Mesothelial cell of epicardium (in vitro differentiated cells): ENCODE measurements at places on chromosomes 5 and 9.

GRCh38 chr9:77435277-77435676 is 212.8 kb downstream of the GNA14 start:
- H3K4me1 ChIP-seq, result peaks cover 18% of the 10 kb centered on the region
- no peaks in the 10 kb centered on the region for H3K36me3 ChIP-seq
- H3K4me3 ChIP-seq, result no peak overlapping the region
- peaks cover 3% of the 10 kb centered on the region for H3K27me3 ChIP-seq
- no peak for DNase-seq
- H3K27ac ChIP-seq, result no peak overlapping the region

DNA sequence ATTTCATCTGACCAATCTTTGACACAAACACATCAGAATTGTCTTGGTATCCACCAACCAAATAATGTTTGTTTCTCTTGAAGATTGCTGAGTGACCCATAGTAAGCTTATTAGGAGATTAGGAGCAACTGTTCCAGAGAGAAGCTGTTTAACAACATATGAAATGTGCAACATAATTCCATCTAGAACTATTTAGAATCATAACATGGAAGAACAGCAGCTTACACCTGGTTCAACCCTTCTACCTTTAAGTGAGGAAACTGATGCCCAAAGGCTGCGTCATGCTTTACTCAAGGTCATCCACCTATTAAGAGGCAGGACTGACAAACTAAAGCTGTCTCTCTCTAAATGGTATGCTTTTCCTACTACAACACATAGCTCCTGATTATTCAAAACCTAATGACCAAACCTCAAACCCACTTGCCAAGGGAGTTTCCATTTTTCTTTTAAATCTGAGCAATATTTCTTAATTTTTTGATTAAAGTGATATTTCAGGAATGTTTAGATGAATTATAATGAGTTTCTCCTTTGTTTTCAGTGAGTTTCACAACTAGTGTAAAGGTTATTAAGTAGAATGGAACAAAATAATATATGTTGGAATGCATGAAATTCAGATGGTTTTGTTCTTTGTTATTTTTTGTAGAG is 545.9 kb downstream of the RAB3C start:
- no peak overlapping the region for H3K4me3 ChIP-seq
- H3K36me3 ChIP-seq, result no peaks in the 10 kb centered on the region
- peaks cover 3% of the 10 kb centered on the region for H3K4me1 ChIP-seq
- no peak overlapping the region for H3K27ac ChIP-seq
- no peaks in the 10 kb centered on the region for H3K27me3 ChIP-seq
- no peak for DNase-seq

- peaks cover 2% of the 10 kb centered on the region for H3K4me1 ChIP-seq
- H3K4me3 ChIP-seq, result no peak overlapping the region
- no peak overlapping the region for H3K27ac ChIP-seq
- no peak for DNase-seq
- H3K27me3 ChIP-seq, result no peaks in the 10 kb centered on the region
- no peaks in the 10 kb centered on the region for H3K36me3 ChIP-seq
These were observed 64.2 kb upstream of the ITGA2 start for GRCh38 chr5:52925001-52925400.

DNA sequence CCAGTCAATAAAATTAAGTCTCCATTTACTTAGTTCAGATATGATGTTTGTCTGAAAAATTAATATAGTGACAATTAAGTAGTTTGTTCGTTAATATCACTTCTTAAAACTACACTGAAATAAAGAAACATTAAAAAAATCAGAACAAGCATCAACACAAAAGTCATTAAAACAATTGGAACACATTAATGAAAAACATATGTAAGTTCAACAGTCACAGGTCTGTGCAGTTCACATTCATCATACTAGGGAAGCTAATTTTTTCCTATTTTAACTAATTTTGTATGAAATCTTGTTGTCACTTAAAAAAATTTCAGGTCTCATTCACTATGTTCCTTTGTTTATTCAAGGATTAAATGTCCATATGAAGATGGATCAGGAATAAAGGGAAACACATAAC is 22.5 kb downstream of the POC5 start:
- no peaks in the 10 kb centered on the region for H3K4me1 ChIP-seq
- no peaks in the 10 kb centered on the region for H3K27me3 ChIP-seq
- DNase-seq, result no peak
- no peak overlapping the region for H3K27ac ChIP-seq

- H3K4me1 ChIP-seq, result peaks cover 18% of the 10 kb centered on the region
- peak overlapping the region; percentile 8 for H3K27ac ChIP-seq
- peaks cover 15% of the 10 kb centered on the region for H3K27me3 ChIP-seq
These were observed 2.5 kb upstream of the DBH start for GRCh38 chr9:133633681-133634080.

- H3K27me3 ChIP-seq, result peaks cover 14% of the 10 kb centered on the region
- H3K27ac ChIP-seq, result no peak overlapping the region
- peaks cover 7% of the 10 kb centered on the region for H3K4me1 ChIP-seq
- H3K4me3 ChIP-seq, result no peak overlapping the region
These were observed 122.5 kb downstream of the NPR3 start for GRCh38 chr5:32833663-32834062.

GRCh38 chr9:133888048-133888808 is 103.9 kb downstream of the VAV2 start:
- peak overlapping the region; percentile 32 for H3K4me3 ChIP-seq
- peaks cover 56% of the 10 kb centered on the region for H3K4me1 ChIP-seq
- no peak for DNase-seq
- H3K36me3 ChIP-seq, result peaks cover 4% of the 10 kb centered on the region
- H3K27ac ChIP-seq, result peak overlapping the region; percentile 87
- H3K27me3 ChIP-seq, result no peaks in the 10 kb centered on the region

DNA sequence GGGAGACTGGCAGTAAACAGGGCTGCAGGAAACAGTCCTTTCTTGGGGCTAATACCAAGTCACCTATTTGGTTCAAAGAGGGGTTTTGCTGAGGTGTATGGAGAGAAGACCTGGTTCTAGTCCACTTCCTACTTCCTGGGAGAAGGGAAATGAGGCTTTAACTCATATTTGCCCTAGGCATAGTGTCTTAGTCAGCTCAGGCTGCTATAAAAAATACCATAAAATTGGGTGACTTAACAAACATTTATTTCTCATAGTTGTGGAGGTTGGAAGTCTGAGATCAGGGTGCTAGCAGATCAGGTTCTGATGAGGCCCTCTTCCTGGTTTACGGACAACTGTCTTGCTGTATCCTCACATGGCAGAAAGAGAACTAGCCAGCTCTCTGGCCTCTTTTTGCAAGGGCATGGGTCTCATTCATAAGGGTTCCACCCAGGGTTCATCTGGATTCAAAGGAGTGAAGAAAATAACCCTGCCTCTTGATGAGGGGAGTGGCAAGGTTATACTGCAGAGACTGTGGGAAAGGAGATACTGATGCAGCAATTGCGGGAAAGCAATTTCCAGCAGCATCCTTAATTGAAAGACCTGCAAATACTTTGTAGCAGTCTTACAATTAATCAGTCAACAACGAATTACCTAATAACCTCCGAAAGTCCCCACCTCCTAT is 40.5 kb downstream of the ANKDD1B start:
- H3K27ac ChIP-seq, result no peak overlapping the region
- no peak for DNase-seq
- no peaks in the 10 kb centered on the region for H3K27me3 ChIP-seq
- no peak overlapping the region for H3K4me3 ChIP-seq

GRCh38 chr5:141382469-141383294 is at the start of gene PCDHGA7:
Gene PCDHGA7 (plus strand): TSS chr5:141382742. CDS start chr5:141382900, 158 bp downstream.
- peaks cover 8% of the 10 kb centered on the region for H3K36me3 ChIP-seq
- H3K27me3 ChIP-seq, result no peaks in the 10 kb centered on the region
- H3K27ac ChIP-seq, result no peak within 1 kb of the TSS
- no peak within 1 kb of the TSS for H3K4me3 ChIP-seq
- H3K4me1 ChIP-seq, result no peaks in the 10 kb centered on the region

DNA sequence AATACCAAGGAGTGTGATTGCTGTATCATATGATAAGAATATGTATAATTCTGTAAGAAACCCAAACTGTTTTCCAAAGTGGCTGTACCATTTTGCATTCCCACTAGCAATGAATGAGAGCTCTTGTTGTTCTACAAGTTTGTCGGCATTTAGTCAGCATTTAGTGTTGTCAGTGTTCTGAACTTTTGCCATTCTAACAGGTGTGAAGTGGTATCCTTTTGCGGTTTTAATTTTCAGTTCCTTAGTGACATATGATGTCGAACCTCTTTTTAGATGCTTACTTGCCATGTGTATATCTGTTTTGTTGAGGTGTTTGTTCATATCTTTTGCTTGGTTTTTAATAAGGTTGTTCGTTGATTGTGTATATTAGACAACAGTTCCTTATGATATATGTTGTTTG is 296.3 kb upstream of the IZUMO3 start:
- H3K4me1 ChIP-seq, result no peaks in the 10 kb centered on the region
- no peaks in the 10 kb centered on the region for H3K36me3 ChIP-seq
- DNase-seq, result no peak
- no peak overlapping the region for H3K4me3 ChIP-seq

DNA sequence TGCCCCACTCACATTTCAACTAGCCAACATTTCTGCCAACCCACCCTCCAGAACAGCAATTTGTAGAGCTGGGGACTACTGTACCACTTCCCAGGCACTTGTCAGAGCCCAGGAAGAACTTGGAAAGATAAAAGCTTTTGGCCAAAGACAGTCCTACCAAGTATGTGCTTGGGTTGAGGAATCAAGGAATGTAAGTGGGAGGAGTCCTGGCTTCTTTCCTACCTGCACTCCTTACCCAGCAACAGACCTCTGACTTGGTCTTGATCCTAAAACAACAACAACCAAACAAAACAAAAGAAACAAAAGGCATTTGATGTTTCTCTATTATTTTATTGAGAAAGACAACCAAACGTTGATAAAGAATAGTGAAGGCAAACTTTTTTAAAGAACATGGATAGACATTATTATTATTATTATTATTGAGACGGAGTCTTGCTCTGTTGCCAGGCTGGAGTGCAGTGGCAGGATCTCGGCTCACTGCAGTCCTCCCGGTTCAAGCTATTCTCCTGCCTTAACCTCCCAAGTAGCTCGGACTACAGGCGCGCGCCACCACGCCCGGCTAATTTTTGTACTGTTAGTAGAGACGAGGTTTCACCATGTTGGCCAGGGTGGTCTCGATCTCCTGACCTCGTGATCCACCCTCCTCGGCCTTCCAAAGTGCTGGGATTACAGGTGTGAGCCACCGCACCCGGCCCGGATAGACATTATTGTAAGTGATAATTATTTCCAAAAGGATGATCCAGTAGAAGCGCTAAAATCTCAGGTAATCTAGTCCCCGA is 33.5 kb downstream of the ANXA2R start:
- peaks cover 26% of the 10 kb centered on the region for H3K27me3 ChIP-seq
- DNase-seq, result no peak
- no peaks in the 10 kb centered on the region for H3K36me3 ChIP-seq
- peak overlapping the region; percentile 81 for H3K4me3 ChIP-seq
- peaks cover 12% of the 10 kb centered on the region for H3K4me1 ChIP-seq

- peak; percentile 42 for DNase-seq
- no peak overlapping the region for H3K27ac ChIP-seq
- H3K4me1 ChIP-seq, result peaks cover 7% of the 10 kb centered on the region
- H3K27me3 ChIP-seq, result no peaks in the 10 kb centered on the region
- no peak overlapping the region for H3K4me3 ChIP-seq
These were observed 18.1 kb downstream of the KYAT1 start for GRCh38 chr9:128863647-128864046.

DNA sequence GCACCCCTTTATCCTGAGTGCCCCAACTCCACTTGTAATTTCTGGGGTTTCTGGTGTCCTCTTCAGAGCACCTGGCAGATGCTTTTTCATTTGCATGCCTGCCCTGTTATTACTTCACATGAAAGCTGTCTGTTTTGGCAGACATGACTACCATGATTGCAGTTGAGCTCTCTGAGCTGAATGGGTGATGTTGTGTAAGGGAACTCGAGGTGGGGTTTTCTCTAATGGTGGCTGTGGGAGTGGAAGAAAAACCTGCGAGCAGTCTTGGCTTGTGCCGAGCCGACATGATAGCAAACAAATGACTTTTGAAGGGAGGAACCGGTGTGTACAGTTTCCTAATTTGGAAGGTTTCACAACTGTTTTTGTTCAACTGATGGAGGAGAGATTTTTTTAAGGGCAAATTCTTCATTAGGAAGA is 196.2 kb downstream of the AOPEP start:
- no peaks in the 10 kb centered on the region for H3K27me3 ChIP-seq
- peaks cover 5% of the 10 kb centered on the region for H3K36me3 ChIP-seq
- H3K4me3 ChIP-seq, result no peak overlapping the region
- H3K27ac ChIP-seq, result peak overlapping the region; percentile 94

DNA sequence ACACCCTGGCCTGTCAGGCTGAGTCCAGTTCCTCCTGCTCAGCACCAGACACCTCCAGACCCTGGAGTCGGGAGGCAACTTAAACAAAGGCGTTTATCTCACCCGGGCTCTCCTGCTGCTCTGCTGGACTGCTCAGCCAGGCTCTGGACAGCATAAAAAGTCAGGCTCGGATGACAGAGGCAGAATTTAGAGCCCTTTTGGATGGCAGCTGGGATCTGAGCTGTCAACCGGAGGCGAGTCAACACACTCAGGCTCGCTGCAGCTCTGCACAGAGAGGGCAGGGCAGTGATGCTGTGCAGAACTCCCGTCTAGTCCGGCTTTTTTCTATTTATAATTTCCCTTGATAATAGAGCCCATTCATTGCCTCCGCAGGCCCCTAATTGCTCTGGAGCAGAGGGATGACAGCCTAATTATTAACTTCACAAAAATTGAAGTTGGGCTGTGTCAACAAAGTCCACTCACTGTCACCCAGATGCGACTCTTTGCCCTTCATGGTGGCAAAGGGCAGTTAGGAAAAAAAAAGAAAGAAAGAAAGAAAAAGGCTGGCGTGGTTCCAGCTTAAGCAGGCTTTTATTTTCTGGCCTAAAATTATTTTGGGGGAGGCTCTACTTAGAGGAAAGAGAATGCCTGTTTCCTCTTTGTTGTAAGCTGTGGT is 37.6 kb downstream of the STC2 start:
- no peak overlapping the region for H3K4me3 ChIP-seq
- no peak overlapping the region for H3K27ac ChIP-seq
- DNase-seq, result no peak
- H3K36me3 ChIP-seq, result no peaks in the 10 kb centered on the region
- H3K4me1 ChIP-seq, result peaks cover 30% of the 10 kb centered on the region
- peaks cover 19% of the 10 kb centered on the region for H3K27me3 ChIP-seq
